Activated CD8-positive, alpha-beta memory T cell treated with anti-CD3 and anti-CD28 coated beads, Interleukin-2, amount 50 U/mL, for 4 hours (primary cell): ENCODE measurements at places on chromosomes 7 and 10.

DNA sequence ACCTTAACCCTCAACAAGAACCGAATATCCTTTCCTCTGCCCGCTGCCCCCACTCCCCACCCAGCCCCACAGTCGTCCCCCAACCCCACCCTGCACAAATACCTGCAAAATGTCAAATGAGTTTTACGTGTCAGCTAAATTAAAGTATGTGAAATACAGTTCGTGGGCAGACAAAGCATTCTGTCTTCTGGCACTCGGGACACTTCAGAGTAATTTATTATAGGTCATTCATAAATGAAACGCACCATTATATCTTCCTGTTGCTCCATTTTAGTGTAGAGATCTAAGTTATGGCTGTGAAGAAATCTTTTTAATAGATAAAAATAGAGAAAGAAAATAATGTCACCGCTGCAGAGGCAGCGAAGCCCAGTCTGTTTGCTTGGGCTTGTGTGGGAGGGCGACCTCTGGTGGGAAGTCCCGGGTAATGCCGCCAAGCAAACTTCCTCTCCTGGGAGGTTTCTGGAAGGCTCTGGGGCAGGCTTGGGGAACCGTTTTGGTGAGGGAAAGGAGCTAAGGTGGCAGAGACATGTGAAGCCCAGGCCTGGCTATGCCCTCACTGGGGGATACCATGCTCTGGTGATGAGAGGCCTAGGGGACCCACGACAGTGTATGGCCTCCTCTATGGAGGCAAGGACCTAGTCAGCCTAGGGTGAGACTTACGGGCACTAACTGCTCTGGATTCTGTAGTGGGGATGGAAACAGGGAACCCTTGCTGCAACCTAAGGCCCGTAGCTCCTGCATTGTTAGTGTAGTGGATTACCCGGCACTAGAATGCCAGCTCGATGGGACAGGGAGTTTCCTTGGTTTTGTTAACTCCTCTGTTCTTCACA is 604.9 kb downstream of the LRMDA start:
- peak; percentile 27 for DNase-seq

DNA sequence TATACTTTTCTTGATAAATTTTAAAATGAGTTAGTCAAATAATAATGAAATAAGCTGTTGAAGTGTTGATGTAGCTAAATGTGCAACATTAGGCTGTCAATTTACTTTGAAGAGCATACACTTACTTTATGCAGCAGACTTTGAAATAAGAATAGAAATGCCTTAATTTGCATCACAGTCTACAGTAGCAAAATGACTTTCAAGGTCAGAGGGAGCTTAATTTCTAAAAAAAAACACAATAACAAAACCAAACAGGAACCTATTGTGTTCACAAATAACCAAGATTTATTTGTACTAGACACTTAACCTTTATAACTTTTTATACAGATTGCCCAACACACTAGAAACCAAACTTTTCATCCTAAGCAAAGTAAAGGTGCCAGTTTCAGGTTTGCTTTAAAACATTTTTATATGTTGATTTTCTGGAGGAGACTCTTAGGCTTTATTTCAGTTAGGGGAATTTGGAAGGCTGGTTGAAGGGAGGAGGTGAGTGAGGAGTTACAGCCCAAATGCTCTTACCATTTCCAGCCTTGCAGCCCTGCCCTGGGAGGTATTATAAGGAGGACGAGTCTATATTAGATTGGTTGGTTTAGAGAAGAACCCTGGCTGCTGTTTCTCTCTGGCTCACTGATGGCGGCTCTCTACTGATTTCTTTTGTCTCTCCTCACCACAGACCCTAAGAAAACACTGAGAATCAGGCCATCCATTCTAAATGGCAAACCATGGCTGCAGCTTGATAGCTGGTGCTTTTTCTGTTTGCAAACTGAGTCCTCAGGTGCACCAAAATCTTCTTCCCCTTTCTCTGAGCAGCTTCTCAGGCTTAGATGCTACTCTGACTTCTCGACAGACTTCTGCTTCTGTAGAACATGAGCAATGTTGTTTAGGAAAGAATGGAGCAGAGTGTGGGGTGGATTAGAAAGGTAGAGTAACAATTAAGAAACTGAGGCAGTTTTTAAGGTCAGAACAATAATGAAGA is 55.2 kb upstream of the RPA3 start:
- no peak for DNase-seq

- DNase-seq: no peak
Measured at GRCh38 chr7:158771213-158771834, 58.0 kb downstream of the ESYT2 start.

DNA sequence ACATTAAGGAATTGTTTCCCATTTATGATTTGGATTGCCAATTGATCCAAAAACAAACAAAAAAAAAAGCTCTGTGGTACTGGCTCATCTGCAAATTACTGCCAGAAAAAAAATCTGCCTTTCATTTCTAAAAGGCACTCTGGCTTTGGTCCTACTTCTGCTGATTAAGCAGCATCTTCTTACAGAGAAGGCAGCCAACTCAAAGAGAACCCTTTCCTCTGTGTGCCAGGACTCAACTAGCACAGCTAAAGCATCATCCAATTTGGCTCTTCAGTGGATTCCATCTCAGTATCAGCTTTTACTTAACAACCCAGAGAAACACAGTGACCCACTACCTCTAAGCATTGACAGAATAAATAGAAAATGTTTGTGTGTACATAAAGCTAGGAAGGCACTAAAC is 80.6 kb downstream of the GSAP start:
- no peak for DNase-seq

- DNase-seq: no peak
Measured at GRCh38 chr7:148379677-148380076, 210.9 kb upstream of the C7orf33 start.

DNA sequence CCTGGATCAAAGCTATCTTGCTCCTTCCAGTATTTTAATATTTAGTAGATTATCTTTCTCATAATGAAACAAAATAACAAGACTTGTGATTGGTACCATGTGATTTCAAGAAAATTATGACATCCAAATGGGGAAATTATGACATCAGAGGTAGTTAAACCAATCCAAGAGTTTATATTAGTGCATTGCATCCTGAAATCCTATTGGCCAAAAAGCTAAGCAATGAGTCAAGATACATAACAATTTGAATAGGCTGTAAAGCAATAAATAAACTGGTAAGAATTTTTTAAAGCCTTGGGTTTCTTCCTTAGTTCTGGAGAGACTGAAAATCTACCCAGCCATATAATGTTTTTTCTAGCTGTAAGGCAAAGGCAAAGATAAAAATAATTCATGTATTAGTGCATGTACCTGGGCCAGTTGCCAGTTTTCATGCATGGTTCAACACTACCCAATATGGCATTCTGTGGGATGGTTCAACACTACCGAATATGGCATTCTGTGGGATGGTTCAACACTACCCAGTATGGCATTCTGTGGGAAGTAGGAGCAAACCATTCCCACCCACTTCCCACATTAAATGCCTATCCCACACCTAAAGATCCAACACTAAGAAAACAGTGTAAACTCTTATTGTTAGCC is at the start of gene RNF148:
TSS of gene RNF148 (minus strand) at position 51 of the 639 bp plus-strand sequence. CDS start 172 bp downstream, outside the sequence.
- no peak for DNase-seq

- no peak for DNase-seq
Measured at GRCh38 chr7:48337012-48337621, 165.9 kb downstream of the ABCA13 start.

- no peak for DNase-seq
Measured at GRCh38 chr10:4111643-4112042, 326.6 kb upstream of the KLF6 start.

DNA sequence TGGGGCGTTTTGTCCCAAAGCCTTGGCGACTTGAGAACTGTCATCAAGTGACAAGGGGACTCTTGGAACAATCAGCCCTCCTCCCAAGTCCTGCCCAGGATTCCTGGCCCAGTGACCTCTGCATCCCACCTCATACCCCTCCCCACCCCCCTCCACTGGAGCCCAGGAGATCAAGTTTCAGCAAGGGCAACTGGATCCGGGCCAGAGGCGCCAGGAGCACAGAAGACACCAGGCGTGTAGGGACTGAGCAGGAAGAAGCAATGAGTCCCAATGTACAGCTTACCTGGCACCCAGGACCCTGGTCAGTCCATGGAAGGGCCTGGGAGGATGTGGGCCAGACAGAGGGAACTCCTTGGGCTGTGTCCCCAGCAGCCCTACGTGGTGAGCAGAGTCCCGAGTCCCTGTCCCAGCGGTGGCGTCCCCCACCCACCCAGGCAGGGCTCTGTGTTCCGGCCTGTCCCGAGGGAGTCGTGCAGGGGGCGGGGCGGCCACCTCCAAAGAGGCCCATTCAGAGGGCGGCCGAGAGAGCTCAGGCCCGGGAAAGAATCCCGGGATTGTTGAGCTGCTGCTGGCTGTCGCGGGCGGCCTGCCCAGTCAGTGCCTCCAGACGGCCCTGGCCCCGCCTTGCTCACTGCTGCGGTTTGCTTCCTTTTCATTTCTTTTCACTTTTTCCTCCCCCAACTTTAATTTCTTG is 254.1 kb downstream of the TNS3 start:
- DNase-seq: no peak

- DNase-seq: no peak
Measured at GRCh38 chr10:54550016-54550415, 251.0 kb downstream of the PCDH15 start.

GRCh38 chr10:72162978-72163377 is 52.8 kb upstream of the ANAPC16 start:
- DNase-seq: no peak

GRCh38 chr10:6270951-6271350 is 68.2 kb downstream of the PFKFB3 start:
- no peak for DNase-seq

- DNase-seq: no peak
Measured at GRCh38 chr10:33706746-33707145, 372.3 kb upstream of the NRP1 start.

DNA sequence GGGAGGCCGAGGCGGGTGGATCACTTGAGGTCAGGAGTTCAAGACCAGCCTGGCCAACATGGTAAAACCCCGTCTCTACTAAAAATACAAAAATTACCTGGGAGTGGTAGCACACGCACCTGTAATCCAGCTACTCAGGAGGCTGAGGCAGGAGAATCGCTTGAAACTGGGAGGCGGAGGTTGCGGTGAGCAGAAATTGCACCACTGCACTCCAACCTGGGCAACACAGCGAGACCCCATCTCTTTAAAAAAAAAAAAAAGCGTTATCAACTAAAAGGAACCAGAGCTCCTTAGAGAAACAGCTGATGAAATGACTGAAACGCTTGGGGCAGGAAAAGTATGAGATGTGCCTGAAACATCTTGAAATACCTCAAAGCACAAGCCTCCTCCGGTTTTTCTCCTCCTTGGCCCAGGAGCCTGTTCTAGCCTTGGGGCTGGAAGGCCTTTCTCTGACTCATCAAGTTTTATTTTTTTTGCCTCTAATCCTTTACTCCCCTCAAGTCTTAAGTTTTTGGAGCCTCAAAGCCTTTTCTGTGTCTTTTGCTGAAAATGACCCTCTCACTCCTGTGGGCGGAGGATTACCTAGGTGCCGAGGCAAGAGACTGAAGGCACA is 2.6 kb upstream of the METTL27 start:
- DNase-seq: no peak

GRCh38 chr10:14757394-14757793 is 17.3 kb downstream of the FAM107B start:
- DNase-seq: no peak

DNA sequence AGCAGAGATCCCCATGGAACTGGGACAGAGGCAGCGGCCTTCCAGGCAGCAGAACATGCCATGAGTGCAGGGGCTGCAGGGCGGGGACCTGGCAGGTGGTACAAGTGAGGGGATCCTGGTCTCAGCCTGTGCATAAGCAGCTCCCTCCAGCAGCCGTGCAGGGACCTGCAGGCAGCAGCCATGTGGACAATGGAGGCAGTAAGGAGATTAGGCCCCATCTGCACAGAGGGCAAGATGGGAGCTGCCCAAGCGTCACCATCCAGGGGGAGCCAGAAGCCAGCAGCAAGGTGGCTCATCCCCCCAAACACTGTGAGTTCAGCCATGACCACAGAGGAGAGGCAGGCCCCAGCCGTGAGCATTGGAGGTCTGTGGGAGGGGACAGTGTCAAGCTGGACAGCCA is 3.1 kb downstream of the DDC start:
- no peak for DNase-seq

DNA sequence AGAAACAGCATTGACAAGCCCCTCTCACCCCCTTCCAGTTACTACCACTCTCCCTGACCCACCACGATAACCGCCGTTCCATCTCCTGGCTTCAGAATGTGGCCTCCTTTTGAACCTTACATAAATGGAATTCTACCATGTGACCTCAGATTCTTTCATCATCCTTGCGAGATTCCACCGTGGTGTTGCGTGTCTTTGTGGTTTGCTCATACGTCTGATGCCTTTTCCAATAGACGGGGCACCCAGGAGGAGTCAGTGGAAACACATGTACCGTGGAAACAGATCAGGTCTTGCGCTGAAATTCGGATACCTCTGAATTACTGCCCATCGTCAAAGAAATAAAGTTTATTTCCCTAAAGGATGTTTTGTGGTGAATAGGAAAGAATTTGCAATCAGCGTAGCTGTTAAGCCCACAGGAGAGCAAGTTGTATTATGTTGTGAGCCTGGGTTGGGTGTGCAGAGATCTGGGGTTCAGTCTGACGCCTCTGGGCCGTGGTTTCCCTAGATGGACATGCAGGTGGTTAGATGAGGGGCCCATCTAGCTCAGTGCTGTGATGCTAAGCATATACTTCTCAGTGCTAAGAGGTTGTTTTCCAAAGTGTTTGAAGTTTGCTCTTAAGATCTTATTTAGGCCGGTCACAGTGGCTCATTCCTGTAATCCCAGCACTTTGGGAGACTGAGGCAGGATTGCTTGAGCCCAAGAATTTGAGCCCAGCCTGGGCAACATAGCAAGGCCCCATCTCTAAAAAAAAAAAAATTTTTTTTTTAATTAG is 29.1 kb downstream of the GTF2IRD1 start:
- DNase-seq: no peak

GRCh38 chr10:120555842-120556532 is 99.0 kb downstream of the PLPP4 start:
- no peak for DNase-seq

DNA sequence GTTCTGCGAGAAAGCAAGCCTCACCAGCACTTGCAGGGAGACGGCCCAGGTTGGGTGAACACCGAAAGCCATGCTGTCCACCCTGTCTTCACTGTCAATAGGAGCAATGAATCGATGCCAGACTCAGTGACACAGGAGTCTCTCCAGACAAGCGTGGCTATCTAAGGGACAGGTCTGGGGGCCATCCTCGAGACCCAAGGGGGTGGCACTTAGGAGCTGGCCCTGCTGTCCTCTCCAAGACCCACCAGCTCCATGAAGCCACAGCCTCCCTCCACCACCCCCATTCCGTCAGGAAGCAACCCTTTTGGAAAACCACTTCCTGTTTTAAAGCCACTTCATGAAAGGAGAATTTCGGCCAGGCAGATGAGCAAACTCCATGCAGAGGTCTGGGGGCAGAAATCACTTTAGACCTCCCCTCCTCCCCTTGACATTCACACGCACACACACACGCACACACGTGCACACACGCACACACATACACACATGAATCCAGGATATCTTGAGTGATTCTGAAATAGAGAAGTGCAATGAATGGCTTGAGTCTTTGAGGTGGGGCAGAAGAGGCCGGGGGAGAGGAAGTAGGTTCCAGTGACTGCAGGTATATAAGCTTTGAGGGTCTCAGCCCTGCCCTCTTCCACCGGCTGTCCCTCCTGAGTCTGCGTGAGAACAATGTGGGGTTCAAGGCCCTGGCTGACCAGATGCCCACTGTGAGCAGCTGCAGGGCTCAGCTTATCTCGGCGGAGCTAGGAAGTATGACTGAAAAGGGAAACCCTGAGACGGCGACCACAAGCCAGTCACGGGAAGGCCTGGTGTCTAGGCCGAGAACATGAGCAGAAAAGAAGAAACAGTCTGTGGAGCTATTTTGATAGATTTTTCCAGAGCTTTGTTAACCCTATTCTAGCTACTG is 25.0 kb downstream of the RGS10 start:
- DNase-seq: peak; percentile 55

- no peak for DNase-seq
Measured at GRCh38 chr7:149297034-149297755, 35.2 kb downstream of the ZNF783 start.
